ENCODE measurements at places on chromosomes 2 and 18.
A peak's percentile ranks its signal among the peaks of the same experiment; 100 is the strongest.

DNA sequence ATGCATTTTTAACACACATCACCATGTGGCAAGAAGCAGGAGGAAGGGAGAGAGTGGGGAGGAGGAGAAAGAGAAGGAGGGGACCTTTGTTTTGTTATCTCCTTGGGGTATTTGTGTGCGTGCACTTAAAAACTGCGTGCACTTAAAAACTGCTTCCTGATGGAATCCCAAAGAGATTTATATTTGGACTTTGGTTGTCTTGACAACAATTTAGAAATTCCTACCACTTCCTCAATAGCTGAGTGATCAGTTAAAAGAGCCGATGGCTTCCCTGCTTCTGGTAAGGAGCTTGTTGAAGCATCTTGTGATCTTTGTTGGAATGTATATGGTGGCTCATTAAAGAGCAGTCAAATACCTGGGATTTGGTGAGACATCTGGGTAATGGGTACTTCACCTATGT, 4.5 kb downstream of the RAB31 start:
- no peak for DNase-seq

GRCh38 chr2:12060886-12061285, 314.5 kb downstream of the LPIN1 start:
- no peak for DNase-seq

DNA sequence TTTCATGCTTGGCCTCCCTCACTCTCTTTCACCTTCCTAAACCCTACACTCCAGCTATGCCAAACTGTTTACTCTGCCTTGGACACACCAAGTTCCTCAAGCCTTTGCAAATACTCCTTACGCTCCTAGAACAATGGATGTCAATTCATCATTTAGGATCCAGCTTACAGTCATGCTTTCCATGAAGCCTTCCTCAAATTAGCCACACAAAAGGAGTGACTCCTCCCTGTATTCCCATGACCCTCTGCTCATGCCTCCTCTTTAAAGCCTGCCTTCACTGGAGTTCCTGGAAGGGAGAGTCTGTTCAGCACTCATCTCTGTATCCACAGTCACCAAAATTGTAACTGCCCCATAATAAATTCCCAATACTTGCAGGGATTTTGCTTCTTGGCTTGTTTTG, 721 bp upstream of the EHD3 start:
- DNase-seq = no peak

GRCh38 chr2:166184789-166185188, 57.0 kb upstream of the SCN1A start:
- DNase-seq = no peak

DNA sequence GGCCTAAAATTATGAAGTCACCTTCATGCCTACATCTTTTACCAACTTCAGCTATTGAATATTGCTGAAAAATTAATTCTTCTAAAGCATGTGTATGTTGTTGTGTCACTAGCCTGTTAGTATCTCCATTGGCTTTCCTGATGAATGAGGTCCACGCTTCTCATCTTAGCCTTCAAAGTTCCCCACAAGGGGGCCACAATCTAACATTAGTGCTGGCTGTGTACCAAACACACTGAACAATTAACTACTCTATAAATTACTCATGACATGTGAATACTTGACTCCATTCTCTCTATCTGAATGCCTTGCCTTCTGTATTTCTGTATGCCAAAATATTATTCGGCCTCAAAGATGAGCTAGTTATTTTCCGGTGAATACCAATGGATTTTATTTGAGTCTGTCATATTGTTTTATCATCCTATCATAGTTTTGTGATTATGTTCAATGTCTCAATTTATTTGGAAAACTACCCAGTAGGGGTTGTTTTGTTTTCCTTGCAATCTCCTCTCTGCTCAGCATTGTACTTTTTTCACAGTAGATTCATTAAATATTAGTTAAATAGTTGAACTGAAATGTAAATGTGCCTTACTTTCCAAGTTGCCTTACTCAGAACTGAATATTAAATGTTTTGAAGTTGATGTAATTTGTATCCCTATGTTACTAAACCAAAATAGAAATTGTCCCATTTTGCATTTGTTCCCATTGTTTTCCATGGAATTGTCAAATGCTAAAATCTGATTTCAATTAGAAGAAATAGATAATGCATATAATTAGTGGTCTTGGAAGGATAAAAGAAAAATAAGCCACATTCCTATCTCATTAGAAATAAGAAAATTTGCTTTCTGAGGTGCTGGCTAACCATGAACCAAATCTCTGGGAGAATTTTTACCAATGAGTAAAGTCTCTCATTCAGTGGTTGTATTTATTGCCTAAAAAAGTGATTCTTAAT, 208.4 kb upstream of the COL3A1 start:
- DNase-seq = peak; percentile 2
